ENCODE measurements at places on chromosomes 4 and X.

GRCh38 chr4:52102587-52102986 is 51.5 kb downstream of the SPATA18 start:
- no peak for DNase-seq

DNA sequence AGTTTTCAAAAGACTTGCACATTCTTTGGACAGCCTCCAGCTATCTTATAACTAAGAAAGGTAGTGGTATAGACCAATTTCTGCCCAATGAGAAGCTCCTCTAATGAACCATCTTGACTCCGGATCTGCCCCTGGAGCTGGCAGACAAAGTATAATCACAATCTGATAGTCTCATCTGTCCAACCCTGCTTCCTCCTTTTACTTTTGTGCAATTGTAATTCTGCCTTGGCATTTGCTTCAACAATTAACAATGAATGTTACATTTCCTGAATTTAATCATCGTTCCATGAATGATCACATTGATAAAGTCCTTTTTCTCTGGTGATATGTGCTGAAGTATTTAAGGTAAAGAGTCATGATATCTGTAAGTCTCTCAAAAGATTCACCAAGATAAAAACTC is 27.8 kb downstream of the FRYL start:
- DNase-seq, result no peak

GRCh38 chrX:6382284-6382683 is 152.6 kb downstream of the VCX3A start:
- no peak for DNase-seq

- DNase-seq, result no peak
Measured at GRCh38 chr4:42172128-42172790, 19.8 kb upstream of the BEND4 start.

DNA sequence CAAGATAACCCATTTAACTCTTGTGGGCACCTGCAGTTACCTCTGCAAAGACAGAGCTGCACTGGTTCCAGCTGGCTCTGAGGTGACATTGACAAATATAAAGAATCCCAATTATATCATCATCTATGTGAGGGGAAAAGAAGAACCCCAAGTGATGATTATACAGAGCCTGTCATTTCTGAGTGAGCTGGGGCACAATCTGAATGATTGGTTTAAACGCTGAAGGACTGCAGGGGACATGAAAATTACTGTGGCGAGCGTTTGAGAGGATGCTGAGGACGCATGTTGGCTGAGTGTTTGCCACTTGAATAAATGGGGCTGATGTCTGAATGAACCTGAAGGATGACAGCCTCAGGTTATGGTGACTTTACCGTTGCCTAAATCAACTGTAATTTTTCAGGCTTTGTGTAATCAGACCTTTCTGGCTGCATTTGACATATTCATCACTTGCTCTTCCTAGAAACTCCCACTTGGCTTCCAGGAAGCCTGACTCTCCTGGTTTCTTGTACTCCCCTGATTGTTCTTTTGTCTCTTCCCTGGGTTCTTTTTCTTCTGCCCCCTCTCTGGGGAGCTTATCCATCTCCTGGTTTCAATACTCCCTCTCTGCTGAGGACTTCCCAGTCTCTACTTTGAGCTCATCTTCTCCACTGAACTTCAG is 4.1 kb upstream of the HSD17B10 start:
- DNase-seq, result no peak

DNA sequence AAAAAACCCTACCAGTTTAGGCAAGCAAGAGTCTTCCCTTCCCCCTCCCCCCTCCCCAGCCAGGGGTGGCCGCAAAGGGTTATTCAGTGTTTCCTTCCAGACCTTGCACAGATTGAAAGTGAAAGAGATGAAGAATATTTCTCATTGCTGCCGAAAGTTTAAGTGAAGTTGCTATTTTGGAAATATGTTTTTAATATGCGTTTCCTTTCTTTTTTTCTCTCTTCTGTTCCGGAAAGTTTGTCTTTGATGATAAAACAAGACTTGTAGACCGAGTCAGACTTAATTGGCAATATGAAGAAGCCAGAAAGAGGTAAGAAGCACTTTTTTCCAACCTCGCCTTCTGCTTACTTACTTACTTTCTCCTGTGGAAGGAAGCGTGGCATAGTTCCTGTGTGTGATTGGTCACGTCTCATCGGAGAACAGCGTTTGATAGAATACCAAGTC is 58.5 kb upstream of the CLCN4 start:
- DNase-seq, result no peak

DNA sequence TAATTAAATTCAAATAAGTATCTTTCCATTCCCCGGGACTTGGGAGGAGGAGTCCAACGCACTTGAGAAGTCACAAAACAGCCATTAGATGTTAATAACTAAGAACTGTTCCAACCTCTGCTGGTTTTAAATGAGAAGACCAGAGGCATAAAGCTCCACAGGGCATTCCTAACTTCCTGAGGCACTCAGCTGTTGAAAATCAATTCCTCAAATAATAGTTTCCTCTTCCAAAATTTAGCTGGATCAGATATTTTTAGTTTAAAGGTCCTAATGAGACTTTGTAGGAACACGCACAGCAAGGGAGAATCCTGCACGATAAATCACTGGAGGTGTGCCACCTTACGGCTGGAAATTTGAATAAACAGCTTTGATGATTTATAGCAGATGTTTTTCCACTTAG is 504.3 kb upstream of the ZFP42 start:
- no peak for DNase-seq

All from posterior cingulate gyrus (tissue), 11 donors.